ENCODE measurements at places on chromosomes 11 and 22.

DNA sequence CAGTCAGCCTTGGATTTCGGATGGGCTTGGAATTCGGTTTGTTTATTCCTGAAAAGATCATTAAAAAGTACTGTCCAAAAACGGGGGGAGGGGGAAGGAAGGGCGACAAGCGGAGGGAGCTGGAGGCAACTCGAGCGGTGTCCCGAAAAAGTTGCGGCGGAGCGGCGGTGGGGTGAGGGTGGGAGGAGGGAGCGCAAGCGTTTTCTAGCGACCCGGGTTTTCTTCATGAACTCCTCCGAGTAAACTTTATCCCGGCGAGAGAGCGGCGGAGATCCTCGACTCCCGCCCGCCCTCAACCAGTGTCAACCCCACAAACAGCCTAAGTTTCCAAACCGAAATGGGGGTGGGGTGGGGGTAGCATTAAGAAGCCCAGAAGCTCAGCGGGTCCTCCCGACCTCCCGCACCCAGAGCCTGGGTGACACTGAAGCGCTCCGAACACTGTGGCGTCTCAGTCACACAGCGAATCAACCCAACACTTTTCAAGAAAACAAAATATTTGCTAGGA, 133.0 kb upstream of the C11orf58 start:
- peak; percentile 35 for DNase-seq

- DNase-seq = no peak
Observed at GRCh38 chr11:96299155-96299888, 43.7 kb downstream of the MAML2 start.

DNA sequence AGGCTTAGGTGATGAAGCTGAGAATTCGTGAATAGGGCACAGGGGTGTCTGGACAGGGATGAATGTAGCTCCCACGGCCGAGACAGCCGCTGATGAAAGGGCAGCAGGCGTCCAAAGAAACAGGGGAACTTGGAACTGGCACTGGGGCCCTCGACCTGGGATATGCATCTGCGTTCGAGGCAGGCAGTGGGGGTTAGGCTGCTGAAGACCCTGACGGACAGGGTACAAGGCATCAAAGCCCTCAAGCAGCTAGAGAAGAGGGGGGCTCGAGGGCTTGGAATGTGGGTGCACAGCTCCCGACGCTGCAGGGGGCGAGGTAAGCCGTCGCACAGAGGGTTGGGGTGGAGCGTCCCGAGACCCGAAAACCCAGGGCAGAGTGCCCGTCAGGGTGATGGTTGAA, 6.9 kb upstream of the SYT8 start:
- no peak for DNase-seq

- no peak for DNase-seq
Observed at GRCh38 chr11:72981080-72981479, 161.0 kb downstream of the FCHSD2 start.

GRCh38 chr22:48488611-48489511, 1338.8 kb downstream of the BRD1 start:
- DNase-seq = no peak
